ENCODE measurements at places on chromosomes 11 and 22.

DNA sequence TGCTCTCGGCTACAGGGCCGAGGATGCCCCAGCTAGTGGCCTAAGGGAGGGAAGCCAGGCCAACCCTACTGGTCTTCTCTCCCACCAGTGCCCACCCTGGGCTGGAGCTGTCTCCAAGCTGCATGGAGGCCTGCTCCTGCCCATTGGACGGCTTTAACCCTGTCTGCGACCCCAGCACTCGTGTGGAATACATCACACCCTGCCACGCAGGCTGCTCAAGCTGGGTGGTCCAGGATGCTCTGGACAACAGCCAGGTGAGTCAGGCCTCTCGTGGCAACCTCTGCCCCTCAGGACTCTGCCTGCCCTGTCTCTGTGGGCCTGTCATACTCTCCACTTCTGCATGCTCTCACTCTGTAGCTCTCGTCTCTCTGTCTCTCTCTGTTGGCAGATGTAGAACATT, 44.1 kb upstream of the TPBGL start:
- no peak for DNase-seq

DNA sequence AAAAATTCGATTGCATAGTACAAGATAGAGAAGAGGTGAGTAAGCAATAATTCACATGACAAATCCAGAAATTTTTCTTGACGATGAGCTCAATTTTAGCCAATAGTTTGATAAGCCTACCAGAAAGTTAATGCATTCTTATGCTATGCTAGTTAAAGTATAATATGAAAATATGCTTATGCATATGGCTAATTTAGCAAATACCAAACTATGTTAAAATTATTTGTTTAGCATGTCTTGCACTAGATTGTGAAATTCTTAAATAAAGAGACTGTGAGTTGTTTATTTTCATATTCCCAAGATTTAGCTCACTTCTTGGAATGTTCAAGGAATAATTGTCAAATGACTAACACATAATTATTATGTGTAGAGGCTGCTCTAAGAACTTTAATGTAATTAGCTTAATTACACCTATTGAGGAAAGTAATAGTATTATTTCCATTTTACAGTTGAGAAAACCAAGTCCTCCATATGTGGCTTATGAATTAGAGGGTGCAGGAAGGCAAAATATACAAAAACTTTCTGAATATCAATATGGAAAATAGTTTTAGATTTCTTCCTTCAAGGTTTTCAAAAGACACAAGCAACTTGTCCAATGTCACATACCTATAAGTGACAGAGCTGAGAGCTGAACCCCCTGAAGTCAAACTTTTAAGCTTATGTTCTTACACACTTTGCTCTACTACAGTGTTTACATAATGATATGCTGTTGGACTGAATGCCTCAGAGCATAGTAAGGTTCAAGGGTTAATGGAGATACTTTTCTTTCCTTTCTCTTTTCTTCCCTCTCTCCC, 45.9 kb upstream of the ARHGAP20 start:
- no peak for DNase-seq

DNA sequence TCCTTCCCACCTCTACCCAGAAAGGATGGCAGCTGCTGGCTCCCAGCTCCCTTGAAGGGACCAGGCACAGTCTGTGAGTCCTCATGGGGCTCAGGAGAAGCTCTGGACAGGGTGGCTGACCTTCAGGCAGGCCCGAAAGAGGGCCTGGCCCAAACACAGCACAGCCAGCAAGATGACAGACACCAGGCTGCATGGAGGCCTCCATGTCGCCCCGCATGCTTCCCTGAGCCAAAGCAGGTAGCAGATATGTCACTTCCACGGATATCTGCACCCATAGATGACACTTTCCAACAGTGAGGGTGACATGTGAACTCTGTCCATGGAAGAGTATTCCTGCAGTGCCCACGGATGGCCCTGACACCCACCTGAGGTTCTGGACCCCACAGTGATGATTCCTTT, 18.4 kb downstream of the EIF1AD start:
- DNase-seq: no peak

GRCh38 chr11:57527056-57527631, 3.4 kb downstream of the TIMM10 start:
- DNase-seq: peak; percentile 65

DNA sequence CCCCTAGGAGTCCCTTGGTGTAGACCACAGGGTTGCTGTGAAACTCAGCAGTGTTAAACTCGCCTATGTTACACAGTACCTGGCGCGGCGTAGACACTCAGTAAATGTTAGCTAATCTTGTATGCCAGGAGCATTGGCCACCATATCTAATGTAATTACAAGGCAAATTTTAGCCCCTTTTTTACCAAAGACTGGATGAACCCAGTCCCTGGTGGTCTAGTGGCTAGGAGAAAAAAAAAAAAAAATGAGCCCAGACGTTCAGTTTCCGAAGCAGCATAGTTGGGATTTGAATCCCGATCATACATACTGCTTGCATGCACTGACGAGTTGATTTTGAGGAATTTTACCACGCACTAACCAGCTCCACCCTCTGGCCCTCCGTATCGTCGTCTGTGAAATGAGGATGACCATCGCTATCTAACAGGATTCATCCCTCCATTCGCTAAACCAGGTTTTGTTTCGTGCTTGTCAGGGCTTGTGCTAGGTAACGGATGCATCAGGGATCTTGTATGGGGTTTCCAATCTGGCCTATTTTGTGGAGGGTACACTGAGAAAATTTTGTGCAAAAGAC, 688 bp downstream of the PTS start:
- DNase-seq: no peak

GRCh38 chr11:12185914-12186313, 75.5 kb downstream of the MICAL2 start:
- DNase-seq: no peak

DNA sequence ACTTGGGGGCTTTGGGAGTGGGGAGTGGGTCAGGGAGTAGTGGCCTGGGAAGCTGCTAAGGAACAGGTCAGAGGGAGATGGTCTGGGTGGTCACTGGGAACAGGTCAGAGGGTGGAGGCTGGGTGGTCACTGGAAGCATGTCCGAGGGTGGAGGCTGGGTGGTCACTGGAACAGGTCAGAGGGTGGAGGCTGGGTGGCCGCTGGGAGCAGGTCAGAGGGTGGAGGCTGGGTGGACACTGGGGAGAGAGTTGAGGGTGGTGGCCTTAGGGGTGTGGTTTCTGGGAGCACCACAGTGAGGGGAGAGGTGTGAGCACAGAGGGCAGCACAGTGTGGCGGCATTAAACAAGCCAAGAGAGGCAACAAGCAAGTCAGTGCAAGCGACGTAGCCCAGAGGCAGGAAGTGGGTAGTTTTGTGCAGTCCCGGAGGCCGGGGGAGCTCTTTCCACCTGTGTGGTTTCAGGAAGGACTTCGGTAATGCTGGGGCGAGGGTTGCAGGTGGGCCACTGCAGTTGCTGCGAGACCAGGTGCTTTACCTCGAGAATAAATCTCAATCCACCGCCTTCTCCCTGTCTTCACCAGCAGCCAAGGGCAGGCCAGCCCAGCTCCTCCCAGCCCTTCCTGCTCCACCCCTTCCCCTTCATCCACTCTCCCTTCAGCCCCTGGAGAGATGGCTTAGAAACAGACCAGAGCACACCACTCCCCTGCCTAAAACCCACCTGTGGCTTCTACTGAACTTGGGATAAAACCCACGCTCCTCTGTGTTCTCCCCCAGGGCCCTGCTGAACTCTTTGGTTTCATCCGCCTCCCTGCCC, 3.2 kb upstream of the CACNA1I start:
- DNase-seq: peak; percentile 34

DNA sequence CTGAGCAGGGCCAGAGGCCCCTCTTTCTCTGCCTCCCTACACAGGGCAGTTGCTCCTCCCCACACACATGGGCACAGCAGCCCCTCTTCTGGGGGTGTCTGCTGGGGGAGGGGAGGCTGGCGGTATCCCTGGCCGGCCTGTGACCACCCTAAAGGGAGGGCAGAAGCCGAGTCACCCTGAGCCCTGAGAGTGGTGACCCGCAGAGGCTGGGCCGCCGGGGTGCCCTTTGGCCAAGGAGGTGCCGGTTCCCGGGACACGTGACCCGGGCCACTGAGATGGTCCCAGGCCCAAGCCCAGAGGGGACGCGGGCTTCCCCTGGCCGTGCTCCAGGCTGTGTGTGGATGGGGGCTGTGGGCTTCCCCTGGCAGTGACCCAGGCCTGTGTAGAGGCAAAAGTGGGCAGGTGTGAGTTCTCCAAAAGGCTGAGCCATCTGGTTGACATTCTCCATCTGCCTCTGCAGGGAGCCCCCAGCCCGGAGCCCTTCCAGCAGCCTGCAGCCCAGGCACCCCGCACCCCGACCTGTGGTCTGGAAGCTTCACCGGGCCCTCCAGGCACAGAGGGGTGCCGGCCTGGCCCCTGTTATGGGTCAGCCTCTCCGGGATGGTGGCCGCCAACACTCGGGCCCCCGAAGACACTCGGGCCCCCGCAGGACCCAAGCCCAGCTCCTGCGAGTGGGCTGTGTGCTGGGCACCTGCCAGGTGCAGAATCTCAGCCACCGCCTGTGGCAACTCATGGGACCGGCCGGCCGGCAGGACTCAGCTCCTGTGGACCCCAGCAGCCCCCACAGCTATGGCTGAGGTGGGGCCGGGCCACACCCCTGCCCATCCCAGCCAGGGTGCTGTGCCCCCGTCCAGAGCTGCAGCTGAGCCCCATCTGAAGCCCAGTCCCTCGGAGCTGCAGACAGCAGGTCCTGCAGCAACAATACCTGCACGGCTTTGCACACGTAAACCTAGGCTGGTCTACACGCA, 1.0 kb downstream of the ADM2 start:
- no peak for DNase-seq

GRCh38 chr11:31764261-31764660, 46.9 kb downstream of the PAX6 start:
- DNase-seq: no peak

- peak; percentile 25 for DNase-seq
These were observed 22.3 kb downstream of the HPS4 start for GRCh38 chr22:26461188-26461810.

- no peak for DNase-seq
These were observed 477 bp downstream of the ZBTB16 start for GRCh38 chr11:114059984-114060391.

GRCh38 chr11:19646921-19647320, 65.7 kb upstream of the NAV2 start:
- DNase-seq: no peak

GRCh38 chr11:11391169-11391568, 38.1 kb upstream of the CSNK2A3 start:
- DNase-seq: no peak

DNA sequence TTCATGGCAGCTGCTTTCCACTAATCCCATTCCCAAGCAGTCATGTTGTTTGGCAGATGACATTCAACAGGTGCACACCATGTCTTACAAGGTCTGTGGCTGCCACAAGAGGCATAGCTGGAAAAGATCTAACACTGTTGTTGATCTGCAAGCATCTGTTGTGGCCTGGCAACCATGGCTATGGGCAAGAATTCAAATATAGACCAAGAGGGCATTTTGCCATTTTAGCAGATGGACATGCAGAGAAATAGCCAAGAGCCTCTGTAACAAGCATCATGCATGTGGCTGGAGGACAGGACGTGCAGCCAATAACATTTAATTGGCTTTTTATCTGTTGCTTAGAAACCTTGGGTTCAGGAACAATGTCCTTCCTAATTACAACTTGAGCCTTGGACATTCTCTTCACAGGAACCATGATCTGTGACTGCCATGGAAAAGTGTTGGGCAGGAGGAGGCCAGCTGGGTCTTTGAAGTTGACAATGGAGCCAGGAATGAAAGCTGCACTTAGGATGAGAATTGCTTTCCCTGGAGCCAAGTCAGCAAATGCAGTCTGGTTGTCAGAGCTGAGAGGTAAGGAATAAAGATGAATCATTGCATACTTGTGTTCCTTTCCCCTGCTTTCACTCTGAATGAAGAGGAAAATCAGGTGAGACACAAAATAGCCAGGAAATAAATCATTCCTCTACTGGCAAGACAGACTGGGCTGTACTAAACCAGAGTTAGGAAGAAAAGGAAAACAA, 113.6 kb upstream of the ANO5 start:
- no peak for DNase-seq

GRCh38 chr11:18253778-18254338, 5.4 kb upstream of the SAA2 start:
- DNase-seq: no peak
